ENCODE measurements at places on chromosomes 11 and 22.

DNA sequence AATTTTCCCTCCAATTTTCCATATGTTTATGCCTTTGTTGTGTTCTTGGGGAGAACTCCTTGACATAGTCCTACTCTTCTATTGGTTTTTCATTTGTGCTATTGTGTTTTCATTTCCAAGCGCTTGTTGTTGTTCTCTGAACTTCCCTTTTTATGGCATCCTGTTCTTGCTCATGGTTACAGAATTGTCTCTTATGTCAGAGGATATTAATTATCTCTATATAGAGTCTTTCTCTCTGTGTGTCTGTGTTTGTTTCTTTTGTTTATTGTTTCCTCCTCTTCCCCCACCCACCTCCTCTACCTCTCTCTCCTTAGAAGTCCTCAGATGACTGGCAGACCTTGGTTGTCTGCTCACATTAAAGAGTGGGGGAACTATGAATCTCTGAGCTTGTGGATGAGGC, 69.9 kb downstream of the HORMAD2 start:
- DNase-seq = no peak

DNA sequence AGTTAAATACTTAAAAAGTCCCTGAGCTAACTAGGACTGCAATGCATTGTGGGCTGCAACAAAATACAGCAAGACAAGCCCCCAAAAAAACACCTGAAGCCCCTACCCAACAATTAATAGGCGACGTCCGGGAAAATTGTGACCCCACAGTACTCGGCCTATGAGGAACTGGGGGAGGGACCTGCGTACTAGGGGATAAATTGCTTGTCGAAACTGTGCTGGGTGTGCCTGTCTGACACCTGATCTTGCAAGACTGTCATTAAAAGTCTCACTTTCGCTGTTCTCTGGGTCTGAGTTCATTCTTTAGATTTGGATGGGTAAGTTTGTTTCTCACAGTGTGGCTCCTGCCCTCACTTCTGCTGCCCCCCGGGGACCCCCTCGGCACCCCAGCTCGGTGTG, 15.2 kb downstream of the TANGO2 start:
- DNase-seq = no peak

GRCh38 chr22:40932396-40932795, 18.8 kb upstream of the RBX1 start:
- no peak for DNase-seq

GRCh38 chr22:29030618-29031226, 30.9 kb downstream of the C22orf31 start:
- DNase-seq = no peak

DNA sequence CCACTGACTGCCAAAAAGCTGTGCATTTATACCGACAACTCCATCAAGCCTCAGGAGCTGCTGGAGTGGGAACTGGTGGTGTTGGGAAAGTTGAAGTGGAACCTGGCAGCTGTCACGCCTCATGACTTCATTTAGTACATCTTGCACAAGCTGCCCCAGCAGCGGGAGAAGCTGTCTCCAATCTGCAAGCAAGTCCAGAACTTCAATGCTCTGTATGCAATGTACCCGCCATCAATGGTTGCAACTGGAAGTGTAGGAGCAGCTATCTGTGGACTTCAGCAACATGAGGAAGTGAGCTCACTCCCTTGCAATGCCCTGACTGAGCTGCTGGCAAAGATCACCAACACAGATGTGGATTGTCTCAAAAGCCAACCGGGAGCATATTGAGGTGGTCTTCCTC, at the start of gene SLC22A25:
SLC22A25 (minus strand) TSS at position 67 of the 400 bp plus-strand sequence. CDS start 13,947 bp downstream, outside the sequence.
- DNase-seq = no peak

DNA sequence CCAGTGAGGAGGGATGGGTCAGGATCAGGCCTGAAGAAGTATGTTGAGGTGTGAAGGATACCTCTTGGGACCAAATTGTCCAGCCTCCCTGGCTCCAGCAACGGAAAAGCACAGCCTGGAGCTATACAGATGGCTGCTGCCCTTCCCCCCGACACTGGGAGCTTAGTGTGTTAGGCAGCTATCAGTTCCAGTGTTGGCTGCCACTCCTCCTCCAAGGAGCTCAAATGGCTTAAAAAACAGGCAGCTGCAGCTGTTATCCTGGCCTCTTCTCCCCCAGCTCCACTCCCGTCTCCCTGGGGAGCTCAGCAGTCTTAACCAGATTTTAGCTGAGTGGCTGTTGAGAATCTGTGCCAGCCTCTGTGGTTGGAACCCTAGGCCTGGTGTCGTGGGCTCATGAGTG, 225.0 kb downstream of the JRKL start:
- no peak for DNase-seq

DNA sequence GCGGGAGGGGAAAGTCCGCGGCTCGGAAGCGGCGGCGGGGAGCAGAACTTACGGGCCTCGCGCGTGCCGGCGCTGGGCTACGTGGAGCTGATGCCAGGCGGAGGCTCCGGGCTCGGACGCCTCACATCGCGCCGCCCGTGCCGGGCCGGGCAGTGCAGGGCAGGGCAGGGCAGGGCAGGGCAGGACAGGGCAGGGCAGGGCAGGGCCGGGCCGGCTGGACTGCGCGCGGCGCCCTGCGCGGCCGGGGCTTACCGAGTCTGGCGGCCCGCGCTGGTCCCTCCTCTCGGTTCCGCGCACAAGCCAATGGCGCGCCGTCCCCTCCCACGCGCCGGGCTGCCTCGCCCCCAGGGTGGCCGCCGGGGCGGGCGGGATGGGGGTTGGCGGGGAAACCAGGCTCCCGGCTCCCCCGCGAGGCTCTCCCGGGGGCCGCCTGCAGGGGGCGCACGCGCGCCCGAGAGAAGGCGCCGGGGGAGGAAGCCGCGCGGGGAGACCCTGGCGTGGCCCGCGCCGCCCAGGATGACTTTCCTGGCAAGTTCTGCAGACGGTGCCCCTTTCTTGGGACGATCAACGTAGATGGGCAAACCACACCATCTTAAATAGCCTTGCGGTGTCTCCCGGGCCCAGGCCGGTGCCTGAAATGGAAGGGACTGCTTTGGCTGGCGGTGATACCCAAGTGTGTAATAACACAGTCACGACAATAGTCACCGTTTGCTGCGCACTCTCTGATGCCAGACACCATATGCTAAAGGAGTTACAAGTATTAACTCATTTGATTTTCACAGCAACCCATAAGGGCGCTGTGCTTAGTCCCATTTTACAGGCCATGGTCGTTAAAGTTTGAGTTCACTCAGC, at the start of gene TP53I11:
TP53I11 (minus strand) TSS at position 259 of the 852 bp plus-strand sequence. CDS start 12,548 bp downstream, outside the sequence.
- peak; percentile 20 for DNase-seq

DNA sequence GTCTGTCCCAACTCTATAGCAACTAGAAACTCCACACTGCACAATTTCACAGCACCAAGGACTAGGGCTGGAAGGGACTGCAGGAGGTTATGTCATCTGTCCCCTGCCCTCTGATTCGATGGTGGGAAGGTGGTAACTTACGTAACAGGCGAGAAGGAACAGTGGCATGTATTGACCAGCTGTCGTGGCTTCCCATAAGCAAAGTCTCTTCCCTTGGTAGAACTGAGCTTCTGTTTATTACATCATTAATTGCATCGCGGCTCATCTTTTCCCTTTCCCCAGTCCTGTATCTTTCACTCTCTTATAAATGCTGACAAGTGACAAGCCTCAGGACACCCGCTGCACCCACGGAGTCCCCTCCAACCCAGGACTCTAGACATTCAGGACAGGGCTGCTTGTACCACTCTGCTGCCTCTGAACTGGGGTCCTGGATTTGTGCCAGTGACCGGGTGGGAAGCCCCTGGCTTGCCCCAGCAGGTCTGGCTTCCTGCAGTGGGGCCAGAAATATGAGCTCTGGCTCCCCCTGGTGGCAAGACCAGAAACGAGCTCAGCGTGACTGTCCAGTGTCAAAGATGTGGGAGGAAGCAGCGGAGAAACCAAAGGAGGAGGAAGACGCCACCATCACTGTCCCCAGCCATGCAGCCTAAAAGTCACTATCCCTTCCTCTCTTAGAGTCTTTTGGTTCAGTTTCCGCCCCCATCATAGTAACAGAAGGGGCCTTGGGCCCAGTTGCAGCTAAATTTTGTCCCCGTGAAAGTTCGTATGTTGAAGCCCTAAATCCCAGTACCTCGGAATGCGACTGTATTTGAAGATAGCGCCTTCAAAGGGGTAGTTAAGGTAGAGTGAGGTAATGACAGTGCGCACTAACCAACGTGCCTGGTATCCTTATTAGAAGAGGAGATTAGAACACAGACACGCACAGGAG, 84.5 kb downstream of the ISX start:
- peak; percentile 41 for DNase-seq

DNA sequence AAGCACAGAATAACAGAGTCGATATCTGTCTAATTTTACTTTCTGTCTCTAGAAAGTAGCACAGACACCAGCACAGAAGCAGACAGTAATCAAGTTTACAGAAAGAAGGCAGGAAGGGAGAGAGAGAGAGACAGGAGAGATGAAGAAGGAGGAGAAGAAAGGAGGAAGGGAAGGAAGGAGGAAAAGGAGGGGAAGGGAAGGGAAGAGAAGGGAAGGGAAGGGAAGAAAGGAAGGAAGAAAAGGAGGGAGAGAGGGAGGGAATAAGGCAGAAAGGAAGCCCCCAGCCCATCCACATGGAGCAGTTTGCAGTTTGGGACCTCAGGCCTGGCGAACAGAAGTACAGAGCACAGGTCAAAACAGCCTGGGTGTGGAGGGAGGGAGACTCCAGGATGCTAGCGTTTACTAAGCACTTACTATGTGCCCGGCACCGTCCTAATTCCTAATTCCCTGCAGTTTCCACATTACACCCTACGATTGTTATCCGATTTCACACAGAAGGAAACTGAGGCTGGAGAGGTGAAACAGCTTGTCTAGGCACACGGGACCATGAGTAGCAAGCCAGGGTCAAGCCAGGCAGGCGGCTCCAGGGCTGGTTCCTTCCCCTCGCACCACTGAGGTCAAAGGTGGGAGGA, 46.0 kb upstream of the WNT7B start:
- no peak for DNase-seq

DNA sequence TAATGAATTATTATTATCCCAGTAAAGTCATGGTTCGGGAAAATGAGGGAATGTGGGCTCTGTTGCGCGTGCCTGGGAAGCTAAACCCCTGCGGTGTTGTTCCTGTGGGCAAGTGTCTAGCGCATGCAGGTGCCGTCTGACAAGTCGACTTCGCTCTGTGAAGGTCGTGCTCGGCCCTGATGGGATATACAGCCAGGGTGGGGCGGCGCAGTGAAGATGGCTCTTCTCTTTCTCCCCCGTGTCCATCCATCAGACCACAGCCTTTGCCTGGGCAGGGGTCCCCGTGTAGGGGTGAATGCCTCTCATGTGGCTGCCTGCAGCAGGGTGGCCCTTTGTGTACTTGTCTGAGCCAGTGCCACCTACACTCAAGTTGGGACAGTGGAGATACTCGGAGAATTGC, 12.8 kb upstream of the TRMU start:
- DNase-seq = no peak

GRCh38 chr22:40517631-40518030, 118.9 kb downstream of the MRTFA start:
- DNase-seq = no peak

- peak; percentile 74 for DNase-seq
These were observed at the start of gene DPAGT1 for GRCh38 chr11:119101759-119102423. DPAGT1 (minus strand) TSS chr11:119101853; CDS start chr11:119101655, 198 bp downstream.

DNA sequence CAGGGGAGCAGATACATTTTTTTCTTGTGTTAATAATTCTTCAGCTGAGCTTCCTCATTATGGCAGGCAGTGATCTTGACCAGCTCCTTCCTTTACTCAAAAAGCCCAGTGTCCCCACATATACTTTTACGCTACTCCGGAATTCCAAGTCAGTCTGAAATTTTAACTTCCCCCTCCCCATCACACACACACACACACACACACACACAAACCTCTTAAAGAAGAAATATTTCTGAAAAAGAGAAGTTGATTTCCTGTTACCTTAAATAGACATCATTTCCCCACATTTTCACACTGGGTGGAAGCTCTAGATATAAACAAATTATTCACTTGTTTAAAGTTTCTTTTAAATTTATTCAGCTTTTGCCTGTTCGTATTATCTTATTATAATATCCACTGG, 113.9 kb downstream of the DBX1 start:
- DNase-seq = no peak

GRCh38 chr11:44782478-44782877, 55.7 kb downstream of the TSPAN18 start:
- DNase-seq = no peak

Data from stimulated activated CD8-positive, alpha-beta memory T cell treated with anti-CD3 and anti-CD28 coated beads, Interleukin-7, amount 100 ng/mL, for 24 hours (primary cell).